ENCODE measurements at places on chromosomes 12 and 14. TPM values are rescaled to one million over a fixed set of nuclear protein-coding genes. Genes with fewer than 3 reads are reported as not detected.

GRCh38 chr12:15013634-15014179 is 40.9 kb downstream of the PDE6H start:
- DNase-seq, result no peak

PTPN21 gene
- total RNA-seq, result 19.7 TPM

CDK2 gene
- total RNA-seq, result 16.8 TPM

DNA sequence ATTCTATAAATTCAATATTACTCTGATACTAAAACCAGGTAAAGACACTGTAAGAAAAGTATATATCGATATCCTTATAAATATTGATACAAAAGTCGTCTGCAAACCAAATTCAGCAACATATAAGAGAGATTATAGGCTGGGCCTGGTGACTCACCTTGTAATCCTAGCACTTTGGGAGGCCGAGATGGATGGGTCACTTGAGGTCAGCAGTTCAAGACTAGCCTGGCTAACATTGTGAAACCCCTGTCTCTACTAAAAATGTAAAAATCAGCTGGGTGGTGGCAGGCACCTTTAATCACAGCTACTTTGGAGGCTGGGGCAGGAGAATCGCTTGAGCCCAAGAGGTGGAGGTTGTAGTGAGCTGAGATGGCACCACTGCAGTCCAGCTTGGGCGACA is 13.5 kb upstream of the TUBA1C start:
- no peak for DNase-seq

GRCh38 chr14:93207468-93208308 is 632 bp downstream of the UBR7 start:
- DNase-seq, result no peak

LRRC10 gene
- total RNA-seq, result not detected

- DNase-seq, result no peak
These were observed 24.3 kb downstream of the MNAT1 start for GRCh38 chr14:60758885-60759284.

- no peak for DNase-seq
These were observed 57.7 kb upstream of the FBRSL1 start for GRCh38 chr12:132432126-132432705.

GRCh38 chr12:54160769-54161480 is 27.9 kb downstream of the SMUG1 start:
- DNase-seq, result no peak

RNASE9 gene
- total RNA-seq, result not detected

DNA sequence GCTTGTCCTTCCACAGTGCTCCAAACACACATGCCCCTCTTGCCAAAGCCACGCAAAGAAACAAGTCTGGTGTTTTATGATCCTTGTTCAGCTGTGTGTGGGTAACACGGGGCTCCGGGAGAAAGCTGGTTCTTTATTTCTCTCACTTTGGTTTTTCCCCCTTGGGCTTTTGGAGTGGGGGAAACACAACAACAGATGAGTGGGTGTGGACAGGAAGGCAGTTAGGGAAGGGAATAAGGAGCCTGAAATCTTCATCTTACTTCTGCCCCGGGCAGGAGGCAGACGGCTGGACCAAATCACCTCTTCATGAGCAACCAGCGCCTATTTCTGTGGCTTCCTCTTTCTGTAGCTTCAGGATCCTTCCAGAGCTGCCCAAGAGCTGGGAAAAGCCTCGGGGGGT is 218.5 kb downstream of the PHETA1 start:
- DNase-seq, result no peak

- no peak for DNase-seq
These were observed 12.2 kb upstream of the CATSPERB start for GRCh38 chr14:91744068-91744480.

CD69 gene
- 22.5 TPM for total RNA-seq

GRCh38 chr14:36829547-36829946 is 167.9 kb downstream of the PAX9 start:
- DNase-seq, result no peak

DNA sequence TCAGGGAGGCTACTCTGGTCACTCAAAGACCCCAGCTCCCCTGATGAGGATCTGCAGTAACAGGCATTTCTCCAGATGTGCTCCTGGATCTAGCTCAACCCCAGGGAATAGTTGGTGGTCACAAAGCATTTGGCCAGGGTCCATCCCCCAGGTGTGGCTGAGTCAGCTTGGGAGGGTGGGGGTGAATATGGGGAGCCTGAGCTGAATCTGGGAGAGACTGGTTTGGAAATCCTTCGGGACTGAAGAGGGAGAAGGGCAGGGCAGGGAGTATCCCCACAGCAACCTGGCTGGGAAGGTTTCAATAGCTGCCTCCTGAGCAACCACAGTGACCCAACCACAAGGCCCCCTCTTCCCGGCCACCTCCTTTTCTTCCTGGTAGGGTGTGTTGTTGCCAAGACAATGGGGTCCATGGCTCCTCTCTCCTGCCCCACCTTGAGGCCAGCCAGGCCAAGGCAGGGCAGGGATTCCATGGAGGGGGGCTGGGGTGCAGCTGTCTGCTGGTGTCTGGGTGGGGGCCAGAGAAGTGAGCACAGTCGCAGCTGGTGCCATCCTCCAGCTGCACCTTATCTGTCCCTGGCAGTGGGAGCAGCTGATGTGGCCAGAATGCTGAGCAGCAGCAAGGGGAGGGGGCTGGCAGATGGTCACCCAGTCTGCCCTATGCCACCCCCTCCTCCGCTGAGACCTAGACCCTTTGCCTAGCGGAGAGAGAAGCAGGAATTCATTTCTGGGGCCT is 5.5 kb downstream of the ASIC1 start:
- DNase-seq, result no peak

GRCh38 chr12:113655919-113656318 is 184.2 kb upstream of the LHX5 start:
- DNase-seq, result no peak

GRCh38 chr14:105850853-105851581 is 324.6 kb downstream of the TMEM121 start:
- DNase-seq, result no peak

GRCh38 chr12:60174941-60175340 is 579.1 kb downstream of the SLC16A7 start:
- DNase-seq, result no peak

DNA sequence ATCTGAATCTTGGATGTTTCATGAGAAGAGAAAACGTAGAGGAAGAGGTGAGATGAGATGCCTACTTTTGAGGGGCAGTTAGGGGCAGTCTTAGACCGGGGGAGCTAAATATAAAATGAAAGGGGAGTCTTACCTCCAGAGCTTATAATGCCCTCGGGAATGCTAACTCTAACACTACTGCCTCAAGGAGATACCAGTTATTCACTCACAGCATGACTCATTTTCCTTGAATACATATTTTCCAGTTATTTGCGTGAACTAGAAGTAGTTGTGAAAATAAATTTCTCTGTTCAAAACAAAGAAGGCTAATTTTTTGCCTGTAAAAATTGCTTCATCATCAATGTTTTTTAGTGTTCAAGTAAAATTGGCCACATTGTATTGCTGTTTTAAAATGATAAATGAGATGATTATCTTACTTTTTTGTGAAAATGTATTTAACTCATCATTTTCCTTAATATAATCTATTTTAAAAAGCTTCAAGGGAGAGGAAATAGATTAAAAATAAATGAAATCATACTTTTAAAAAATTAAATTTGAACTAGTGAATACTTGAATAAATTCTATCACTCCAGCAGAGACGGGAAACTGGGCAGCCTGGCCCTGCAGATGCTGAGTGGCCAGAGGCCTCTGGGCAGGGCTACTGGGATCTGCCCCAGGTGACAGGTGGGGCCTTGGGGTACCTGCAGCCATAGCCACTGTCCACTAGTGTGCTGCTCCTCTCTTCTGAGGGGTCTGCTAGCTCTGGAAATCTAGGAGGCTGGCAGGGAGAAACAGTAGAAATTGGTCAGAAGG is 339.3 kb downstream of the EGLN3 start:
- no peak for DNase-seq

GPR162 gene
- total RNA-seq, result 3.0 TPM

A2ML1 gene
- total RNA-seq, result not detected

ISCU gene
- 166 TPM for total RNA-seq

SLC10A1 gene
- total RNA-seq, result not detected

- no peak for DNase-seq
These were observed 79.6 kb upstream of the SLC38A2 start for GRCh38 chr12:46452061-46452615.

DNA sequence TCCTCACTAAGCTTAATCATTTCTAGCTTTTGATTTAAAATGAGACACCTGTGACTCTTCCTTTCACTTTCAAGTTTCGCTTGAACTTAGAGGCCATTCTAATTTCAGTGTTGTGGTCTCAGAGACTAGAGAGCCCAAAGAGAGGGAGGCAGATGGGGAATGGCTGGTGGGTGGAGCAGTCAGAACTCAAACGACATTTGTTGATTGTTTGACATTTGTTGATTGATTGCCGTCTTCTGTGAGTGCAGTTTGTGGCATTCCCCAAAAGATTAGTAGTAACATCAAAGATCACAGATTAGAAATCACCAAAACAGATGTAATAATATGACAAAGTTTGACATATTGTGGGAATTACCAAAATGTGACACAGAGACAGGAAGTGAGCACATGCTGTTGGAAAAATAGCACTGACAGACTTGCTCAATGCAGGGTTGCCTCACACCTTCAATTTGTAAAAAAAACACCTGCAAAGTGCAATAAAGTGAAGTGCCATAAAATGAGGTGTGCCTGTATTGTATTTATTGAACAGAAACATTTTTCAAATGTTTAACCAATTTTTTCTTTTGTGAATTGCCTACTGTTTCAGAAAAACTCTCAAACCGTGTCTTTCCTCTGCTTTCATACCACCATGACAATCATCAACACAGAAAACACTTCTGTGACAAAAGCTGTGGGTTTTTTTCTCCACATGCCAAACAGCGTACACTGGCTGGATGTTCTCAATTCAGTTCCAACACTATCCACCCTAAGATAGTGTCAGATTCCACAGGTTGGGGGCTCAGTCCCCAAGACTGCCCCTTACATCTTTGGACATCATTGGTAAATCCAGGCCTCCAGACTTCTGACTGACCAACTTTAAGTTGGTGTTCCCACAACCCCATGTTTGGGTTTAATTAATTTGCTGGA is 376.3 kb upstream of the RGS6 start:
- no peak for DNase-seq

Data from omental fat pad (tissue), 4 donors.